ENCODE measurements at places on chromosomes 16 and 17. TPM values are rescaled to one million over a fixed set of nuclear protein-coding genes. Genes with fewer than 3 reads are reported as not detected.

The WFIKKN1 gene
- total RNA-seq = under 0.01 TPM

The ZNF646 gene
- 15.8 TPM for total RNA-seq

The SLC2A4 gene
- total RNA-seq = not detected

The PLA2G10 gene
- total RNA-seq = not detected
